ENCODE measurements at places on chromosomes 7 and 10. TPM values are rescaled to one million over a fixed set of nuclear protein-coding genes. Genes with fewer than 3 reads are reported as not detected.

DNA sequence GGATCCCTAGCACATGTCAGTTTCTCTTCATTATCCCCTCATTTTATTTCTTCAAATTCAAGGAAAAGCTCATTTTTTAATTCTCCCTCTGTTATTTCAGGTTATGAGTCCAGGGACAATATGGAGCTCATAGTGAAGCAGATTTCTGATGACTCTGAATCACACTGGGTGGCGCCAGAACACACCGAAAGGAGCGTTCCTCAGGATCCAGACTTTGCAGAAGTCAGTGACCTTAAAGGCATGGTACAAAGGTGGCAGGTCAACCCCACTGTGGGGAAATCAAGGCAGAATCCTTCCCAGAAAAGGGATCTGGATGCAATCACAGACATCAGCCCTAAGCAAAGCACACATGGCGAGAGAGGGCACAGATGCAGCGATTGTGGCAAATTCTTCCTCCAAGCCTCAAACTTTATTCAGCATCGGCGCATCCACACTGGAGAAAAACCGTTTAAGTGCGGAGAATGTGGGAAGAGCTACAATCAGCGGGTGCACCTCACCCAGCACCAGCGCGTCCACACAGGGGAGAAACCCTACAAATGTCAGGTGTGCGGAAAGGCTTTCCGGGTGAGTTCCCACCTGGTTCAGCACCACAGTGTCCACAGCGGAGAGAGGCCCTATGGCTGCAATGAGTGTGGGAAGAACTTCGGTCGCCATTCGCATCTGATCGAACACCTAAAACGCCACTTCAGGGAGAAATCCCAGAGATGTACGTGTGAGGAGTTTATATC is 21.4 kb downstream of the ZKSCAN5 start:
- no peak for DNase-seq

Gene PRDX3
- 304 TPM for total RNA-seq

Gene A1CF
- not detected for total RNA-seq

GRCh38 chr7:47490501-47491265 is 91.2 kb downstream of the TNS3 start:
- no peak for DNase-seq

DNA sequence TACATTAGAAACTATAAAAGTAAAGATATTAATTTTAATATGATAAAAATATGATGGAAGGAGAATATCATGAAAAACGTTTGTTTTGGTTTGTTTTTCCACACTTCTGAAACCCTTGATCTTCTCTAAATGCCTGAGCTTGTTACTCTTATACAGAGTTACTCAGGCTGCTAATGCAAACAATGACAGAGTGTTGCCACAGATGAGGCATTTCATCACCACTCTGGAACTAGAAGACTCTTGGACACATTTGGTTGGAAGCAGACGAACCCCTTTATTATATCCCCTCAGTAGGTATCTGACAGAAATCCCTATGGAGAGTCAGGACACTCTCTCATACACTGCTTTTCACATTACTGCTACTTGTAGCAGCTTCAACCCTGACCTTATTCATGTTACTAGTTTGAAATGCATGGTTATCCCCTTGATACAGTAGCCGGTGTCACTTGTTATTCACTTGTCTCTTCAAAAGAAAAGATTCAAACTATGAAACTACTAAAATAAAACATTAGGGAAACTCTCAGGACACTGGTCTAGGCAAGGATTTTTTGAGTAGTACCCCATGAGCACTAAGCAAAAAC is 66.9 kb downstream of the SEMA3C start:
- no peak for DNase-seq

DNA sequence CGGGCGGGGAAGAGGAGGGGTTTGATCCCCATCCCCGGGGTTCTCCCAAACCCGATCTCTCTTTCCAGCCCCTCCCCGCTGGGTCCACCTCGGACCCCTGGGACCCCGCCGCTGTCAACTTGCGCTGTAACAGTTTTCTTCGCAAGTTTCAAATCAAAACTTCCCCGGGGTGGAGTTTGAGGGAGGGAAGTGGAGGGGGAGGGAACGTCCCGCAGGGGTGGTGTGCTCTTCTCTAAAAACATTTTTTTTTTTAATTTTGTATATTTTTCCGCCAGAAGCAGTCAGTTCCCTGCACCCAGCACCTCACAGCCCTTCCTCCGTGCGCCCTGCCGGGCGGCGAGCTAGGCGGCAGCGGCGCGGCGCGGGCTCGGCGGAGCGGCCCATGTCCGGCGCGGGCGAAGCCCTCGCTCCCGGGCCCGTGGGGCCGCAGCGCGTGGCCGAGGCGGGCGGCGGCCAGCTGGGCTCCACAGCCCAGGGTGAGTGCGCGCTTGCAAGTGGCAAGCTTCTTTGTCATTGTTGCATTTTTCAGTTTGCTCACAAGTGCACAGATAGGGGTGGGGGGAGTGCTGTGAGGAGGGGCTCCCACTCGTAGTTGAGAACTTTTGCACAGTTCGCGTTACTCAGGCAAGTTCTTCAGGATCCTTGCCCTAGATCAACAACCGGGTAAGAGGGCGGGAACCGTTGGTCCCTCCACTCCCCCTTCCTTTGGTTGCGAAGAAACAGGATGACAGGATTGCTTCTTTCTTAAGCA is 933 bp downstream of the MDFIC start:
- DNase-seq, result peak; percentile 83

Gene VAX1
- not detected for total RNA-seq

GRCh38 chr7:92626281-92626809 is 36.2 kb upstream of the FAM133B start:
- no peak for DNase-seq
